Renal pelvis (tissue), 12 donors: ENCODE measurements at places on chromosomes 7 and 10.

GRCh38 chr10:58590924-58591323, 78.3 kb downstream of the BICC1 start:
- DNase-seq = no peak

DNA sequence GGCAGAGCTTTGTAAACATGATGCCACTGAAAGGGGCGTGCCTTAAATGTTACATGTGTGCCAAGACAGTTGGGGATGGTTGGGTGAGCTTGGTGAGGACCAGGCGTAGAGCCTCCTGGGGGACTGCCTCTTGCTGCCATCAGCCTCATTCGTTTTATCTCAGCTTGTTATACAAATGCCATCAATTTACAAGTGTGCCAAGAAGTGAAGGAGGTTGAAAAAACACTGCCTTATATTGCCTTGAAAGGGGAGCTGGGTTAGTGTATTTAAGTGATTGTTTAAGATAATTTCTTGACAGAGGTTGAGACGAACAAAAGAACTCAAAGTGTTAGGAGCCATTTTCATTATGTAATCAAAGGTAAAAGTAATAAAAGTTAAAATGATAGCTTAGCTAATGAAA, 354.7 kb downstream of the PHTF2 start:
- no peak for DNase-seq

DNA sequence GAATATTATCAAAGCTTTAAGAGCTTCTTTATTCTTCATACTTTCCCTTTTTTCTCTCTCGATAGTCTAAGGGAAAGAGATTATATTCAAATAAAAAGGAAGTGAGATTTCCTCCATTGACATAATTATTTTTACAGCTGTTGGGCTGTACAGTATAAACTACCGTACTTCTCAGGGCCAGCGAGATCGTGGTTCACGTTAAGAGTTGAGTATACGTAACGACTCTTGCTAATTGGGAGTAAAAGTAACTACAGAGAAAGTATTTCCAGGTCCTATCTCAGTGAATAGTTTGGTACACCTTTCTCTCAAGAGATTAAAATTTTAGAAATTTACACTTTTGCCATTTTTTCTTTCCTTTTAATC, 57.8 kb downstream of the INPP5F start:
- no peak for DNase-seq

DNA sequence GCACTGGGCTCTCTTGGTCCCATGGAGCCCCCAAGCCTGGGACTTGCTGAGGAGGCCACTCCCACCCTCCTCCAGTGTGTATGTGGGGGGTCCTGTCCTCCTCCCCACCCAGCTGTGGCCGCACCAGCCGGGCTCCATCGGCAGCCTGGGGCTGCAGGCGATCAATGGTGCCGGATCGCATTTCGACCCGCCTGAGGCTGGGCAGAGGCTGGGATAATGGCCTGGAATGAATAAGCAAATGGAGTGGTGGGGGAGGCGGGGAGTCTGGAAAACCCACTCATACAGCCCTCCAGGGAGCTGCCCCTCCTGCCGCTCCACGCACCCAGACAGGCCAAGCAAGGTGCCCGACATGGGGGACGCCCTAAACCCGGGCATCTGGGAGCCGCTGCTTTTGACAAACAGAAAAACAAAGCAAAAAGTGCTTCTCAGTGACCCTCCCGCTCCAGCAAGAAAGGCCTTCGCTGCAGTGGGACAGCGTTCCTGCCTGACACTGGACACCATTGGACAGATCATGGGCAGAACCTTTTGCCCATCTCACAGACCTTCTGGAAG, 160.5 kb downstream of the NRF1 start:
- DNase-seq = no peak

DNA sequence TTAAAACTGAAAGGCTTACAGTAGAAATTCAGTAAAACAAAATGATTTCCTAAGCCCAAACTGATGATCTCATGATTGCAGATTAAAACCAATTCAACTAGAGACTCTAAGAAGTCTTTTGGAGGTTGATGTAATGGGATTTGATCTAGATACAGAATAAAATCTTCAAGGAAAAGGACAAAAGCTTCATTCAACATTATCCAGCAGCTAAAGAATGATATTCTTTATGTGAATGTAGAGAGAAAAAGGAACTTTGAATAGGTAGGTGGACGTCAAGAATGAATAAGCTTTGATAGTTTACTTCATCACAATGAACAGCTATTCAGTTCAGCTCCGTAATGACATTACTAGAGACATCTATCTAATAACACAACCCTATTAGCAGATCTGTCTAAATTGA, 744.4 kb downstream of the PHTF2 start:
- DNase-seq = no peak

GRCh38 chr10:23367896-23368595, 23.4 kb upstream of the C10orf67 start:
- peak; percentile 58 for DNase-seq
